ENCODE measurements at places on chromosomes 16 and 17. TPM values are rescaled to one million over a fixed set of nuclear protein-coding genes. Genes with fewer than 3 reads are reported as not detected.

DNA sequence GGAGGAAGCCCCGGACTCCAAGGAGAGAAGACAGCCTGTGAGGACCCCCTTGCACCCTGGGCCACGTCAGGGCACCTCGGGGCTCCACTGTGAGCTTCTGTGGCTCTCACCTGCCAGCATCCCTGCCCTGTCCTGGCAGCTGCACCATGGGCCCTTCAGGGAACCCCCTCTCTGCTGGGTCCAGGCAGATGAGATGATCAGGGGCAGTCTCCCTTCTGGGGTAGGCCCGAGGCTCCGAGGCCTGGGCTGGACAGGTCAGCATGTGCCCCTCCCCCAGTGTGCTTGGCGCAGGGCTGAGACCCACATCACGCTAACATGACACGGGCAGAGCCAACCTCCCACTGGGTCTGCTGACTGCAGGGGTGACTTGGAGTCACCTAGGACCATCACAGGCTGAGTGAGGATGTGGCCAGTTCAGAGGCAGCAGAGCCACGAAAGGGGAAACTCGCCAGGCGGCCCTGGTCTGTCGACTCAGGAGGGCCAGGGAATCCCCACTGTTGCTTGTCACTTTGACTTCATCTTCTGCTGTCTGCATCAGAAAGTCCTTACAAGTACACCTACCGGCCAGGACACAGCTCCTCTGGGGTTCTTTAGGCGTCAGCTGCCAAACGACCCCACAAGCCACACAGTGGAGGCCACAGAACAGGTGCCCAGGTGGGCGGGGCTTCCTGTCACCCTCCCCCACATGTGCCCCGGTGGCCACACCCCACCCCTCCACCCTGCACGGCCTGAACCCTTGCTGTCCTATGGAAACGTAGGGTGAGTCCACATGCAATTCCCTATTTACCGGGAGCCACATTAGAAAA lies 2.2 kb downstream of the GALNS start:
- peak overlapping the region; percentile 19 for H3K27ac ChIP-seq
- H3K4me1 ChIP-seq: peaks cover 43% of the 10 kb centered on the region

- H3K4me1 ChIP-seq: peaks cover 25% of the 10 kb centered on the region
- peak overlapping the region; percentile 99 for H3K27ac ChIP-seq
- H3K36me3 ChIP-seq: peaks cover 4% of the 10 kb centered on the region
- H3K27me3 ChIP-seq: no peaks in the 10 kb centered on the region
Measured at GRCh38 chr16:1420111-1420539, 422 bp downstream of the UQCC4 start.

- H3K27me3 ChIP-seq: no peaks in the 10 kb centered on the region
- H3K36me3 ChIP-seq: peaks cover 71% of the 10 kb centered on the region
- no peak overlapping the region for H3K4me3 ChIP-seq
- H3K27ac ChIP-seq: no peak overlapping the region
- H3K4me1 ChIP-seq: no peaks in the 10 kb centered on the region
Measured at GRCh38 chr16:24203675-24204074, 52.5 kb upstream of the CACNG3 start.

Gene ACTG1
- 1,401 TPM for total RNA-seq

Gene SLC13A2
- not detected for total RNA-seq

- H3K4me1 ChIP-seq: peaks cover 68% of the 10 kb centered on the region
- no peak overlapping the region for H3K27ac ChIP-seq
- no peak for DNase-seq
- no peak overlapping the region for H3K4me3 ChIP-seq
Measured at GRCh38 chr16:81466356-81466980, 21.9 kb downstream of the CMIP start.

Gene MYCBPAP
- 0.70 TPM for total RNA-seq

DNA sequence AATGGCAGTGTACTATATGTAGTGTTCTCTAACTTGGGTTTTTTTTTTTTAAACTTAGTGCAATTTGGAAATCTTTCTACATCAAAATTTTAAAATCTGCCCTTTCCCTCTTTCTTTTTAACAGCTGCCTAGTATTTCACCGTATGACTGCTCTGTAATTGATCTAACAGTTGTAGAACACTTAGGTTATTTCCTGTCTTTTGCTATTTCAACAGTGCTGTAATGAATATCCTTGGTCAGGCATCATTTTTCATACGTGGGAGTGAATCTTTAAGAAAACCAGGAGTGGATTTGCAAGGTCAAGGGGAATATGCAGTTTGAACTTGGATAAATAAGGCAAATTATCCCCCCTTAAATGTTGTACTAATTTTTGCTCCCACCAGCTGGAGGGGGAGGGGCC lies 3.8 kb downstream of the NLRC5 start:
- H3K4me1 ChIP-seq: peaks cover 76% of the 10 kb centered on the region
- peaks cover 9% of the 10 kb centered on the region for H3K36me3 ChIP-seq
- H3K27ac ChIP-seq: no peak overlapping the region
- DNase-seq: no peak
- no peaks in the 10 kb centered on the region for H3K27me3 ChIP-seq

Measured in natural killer cell (primary cell).